Cardiac fibroblast (primary cell): ENCODE measurements at places on chromosomes 5 and 9.

GRCh38 chr5:172773481-172774469 is 2.8 kb upstream of the DUSP1 start:
- peak; percentile 58 for DNase-seq

DNA sequence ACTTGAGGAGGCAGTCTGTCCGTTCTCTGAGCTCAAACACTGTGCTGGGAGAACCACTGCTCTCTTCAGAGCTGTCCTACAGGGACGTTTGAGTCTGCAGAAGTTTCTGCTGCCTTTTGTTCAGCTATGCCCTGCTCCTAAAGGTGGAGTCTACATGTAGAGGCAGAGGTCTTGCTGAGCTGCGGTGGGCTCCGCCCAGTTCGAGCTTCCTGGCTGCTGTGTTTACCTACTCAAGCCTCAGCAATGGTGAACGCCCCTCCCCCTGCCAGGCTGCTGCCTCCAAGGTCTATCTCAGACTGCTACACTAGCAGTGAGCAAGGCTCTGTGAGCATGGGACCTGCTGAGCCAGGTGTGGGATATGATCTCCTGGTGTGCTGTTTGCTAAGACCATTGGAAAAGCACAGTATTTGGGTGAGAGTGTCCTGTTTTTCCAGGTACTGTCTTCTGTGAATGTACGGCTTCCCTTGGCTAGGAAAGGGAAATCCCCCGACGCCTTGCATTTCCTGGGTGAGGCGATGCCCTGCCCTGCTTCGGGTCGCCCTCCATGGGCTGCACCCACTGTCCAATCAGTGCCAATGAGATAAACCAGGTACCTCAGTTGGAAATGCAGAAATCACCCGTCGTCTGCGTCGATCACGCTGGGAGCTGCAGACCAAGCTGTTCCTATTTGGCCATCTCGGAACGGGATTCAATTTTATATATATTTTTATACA is 58.5 kb downstream of the CNTRL start:
- no peak for DNase-seq

DNA sequence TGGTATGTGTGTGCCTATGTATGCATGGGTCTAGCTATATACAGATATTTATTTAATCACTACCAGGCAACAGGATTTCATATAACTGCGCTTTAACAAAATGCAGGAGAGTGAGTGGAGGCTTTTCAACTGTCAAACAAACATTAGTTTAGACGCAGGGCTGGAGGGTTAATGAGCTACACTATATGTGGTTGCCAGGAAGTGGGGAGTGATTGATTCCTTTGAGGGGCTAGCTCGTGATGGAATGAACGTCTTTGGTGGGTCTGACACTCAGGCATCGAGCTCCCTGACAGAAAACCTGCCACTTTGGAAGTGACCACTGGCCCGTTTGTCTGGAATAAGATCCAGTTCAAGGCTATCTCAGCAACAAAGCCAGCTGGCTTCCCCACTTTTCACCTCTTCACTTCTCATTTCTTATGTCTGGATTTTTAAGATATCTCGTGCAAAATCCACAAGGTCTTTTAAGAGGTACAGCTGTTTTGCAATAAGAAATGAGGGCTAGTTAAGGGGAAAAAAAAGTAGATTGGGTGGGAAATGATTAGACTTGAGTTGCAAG is 78.0 kb downstream of the CFAP77 start:
- DNase-seq: no peak

- DNase-seq: no peak
These were observed 25.6 kb downstream of the NRG2 start for GRCh38 chr5:140017397-140018095.

- DNase-seq: no peak
These were observed 3.6 kb downstream of the SLC12A7 start for GRCh38 chr5:1108023-1108864.

GRCh38 chr5:16826379-16827125 is 109.5 kb downstream of the MYO10 start:
- DNase-seq: no peak

DNA sequence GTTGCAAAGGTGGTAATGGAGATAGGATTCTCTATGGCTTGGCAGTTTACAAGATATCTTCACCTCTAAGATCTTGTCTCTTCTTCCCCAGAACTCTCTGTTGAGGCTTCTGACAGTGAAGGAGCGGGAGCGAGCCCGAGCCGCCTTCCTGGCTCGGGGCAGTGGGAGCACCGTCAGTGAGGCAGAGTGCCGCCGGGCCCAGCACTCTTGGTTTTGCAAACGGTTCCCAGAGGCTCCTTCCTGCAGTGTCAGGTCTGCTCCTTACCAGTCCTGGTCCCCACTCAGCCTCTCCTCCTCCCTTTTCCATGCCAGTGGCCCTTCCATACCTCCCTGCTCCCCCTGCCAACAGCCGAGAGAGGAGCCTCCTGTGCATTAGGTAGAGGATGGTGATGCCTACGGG is 12.6 kb upstream of the DNAJB5 start:
- no peak for DNase-seq

GRCh38 chr5:142474431-142475094 is 149.7 kb upstream of the SPRY4 start:
- no peak for DNase-seq

DNA sequence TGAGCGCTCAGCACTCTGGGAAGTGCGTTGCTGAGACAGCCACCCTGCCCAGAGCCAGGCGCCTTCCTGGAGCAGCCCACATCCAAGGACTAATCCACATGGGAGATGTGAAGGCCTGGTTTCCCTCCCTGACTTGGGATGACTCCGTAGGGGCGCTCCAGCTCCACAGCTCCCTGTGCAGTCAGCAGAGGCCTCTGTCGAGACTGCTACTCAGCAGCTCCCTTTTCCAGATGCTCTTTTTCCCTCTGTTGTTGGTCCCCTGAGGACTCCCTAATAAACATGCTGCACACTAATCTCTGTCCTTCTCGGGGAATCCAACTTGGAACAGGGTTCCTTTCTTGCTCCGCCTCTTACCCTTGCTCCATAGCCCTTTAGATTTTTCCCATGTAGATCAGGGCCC is 237.3 kb downstream of the ZSWIM6 start:
- DNase-seq: peak; percentile 26

DNA sequence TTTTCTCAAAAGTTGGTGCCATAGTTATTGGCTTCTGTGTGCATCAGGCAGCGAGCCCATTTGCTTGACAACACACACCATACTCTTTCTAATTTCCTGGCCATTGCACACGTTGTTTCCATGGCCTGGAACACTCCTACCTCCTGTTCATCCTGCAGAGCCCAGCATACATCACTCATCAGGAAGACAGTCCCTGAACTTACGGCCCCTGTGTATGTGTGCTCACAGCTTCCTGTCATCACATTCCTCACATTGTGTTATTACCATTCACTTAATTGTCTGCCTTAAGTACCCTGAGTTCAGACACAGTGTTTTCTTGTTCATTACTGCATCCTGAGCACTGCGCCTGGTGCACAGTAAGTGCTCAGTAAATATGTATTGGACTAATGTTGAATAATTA is 355.9 kb downstream of the PRELID2 start:
- DNase-seq: peak; percentile 67

DNA sequence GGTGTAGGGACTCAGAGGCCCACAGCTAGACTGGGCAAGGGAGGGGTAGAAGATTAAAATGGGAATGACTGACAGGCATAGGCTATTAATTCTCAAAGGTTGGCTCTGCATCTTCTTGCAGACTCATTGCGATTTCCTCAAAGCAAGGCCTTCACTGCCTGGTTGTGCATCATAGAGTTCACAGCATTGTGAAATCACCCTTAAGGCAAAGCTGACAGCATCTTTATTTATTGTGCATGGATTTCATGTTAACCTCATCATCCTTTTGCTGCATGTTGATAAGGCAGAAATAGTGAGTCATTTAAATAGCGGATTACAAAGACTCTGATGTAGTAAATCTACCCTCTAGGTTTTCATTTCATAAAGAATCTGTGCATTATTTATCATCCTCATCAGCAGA is 13.6 kb upstream of the PALM2AKAP2 start:
- DNase-seq: peak; percentile 58

DNA sequence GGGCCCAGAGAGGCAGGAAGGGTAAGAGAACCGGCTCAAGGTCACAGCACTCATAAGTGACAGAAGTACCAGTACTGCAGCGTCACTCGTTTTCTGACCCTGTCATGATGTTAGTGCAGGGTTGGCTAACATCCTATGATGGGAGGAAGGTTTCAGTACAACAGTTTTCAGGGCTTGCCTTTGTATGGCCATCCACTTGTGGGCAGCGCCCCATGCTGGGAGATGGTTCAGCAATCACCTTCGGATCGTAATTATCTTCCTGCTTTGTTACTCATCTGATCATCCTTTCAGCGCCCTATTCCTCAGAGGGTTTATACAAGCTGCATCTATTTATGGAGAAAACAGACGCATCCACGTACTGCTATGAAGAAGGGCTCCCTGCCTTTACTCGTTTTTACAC is 2.4 kb downstream of the MAP1B start:
- peak; percentile 39 for DNase-seq

- DNase-seq: no peak
These were observed 5.8 kb downstream of the EXOC3 start for GRCh38 chr5:448766-449090.

- DNase-seq: no peak
These were observed 63.0 kb downstream of the WWC1 start for GRCh38 chr5:168354397-168354796.

DNA sequence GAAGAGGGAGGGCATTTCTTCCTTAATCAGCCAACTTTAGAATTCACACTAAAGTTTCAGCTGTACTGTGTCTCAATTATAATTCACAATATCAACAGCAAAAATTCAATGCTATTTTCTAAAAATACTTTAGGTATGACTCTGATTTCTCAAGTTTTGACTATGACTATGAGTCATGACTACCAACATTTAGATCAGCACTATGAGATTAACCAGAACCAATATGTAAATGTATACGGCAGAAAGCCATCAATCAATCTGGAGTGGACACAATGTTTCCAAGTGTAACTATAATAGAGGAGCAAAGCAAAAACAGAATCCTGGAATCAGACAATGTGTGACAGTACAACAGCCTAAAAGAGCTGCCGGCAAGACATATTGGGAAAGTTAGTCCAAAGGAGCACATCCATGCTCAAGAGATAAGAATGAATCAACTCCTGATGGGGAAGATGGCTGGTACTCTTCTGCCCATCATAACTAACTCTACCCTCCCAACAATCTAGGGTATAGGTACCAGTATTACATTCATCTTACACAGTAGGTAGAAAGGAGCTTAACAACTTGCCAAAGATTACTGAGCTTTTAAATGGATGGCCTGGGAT is 294.4 kb downstream of the SEMA5A start:
- peak; percentile 50 for DNase-seq

- DNase-seq: no peak
These were observed 131.8 kb downstream of the LURAP1L start for GRCh38 chr9:12906646-12907045.

- no peak for DNase-seq
These were observed 31.9 kb downstream of the SH3TC2 start for GRCh38 chr5:149030838-149031397.

- peak; percentile 54 for DNase-seq
These were observed 500.4 kb upstream of the PAPPA start for GRCh38 chr9:115653171-115653606.

- peak; percentile 93 for DNase-seq
These were observed 141.4 kb downstream of the NPR3 start for GRCh38 chr5:32852535-32852934.

GRCh38 chr5:10631316-10631996 is 67.6 kb downstream of the ANKRD33B start:
- DNase-seq: no peak

DNA sequence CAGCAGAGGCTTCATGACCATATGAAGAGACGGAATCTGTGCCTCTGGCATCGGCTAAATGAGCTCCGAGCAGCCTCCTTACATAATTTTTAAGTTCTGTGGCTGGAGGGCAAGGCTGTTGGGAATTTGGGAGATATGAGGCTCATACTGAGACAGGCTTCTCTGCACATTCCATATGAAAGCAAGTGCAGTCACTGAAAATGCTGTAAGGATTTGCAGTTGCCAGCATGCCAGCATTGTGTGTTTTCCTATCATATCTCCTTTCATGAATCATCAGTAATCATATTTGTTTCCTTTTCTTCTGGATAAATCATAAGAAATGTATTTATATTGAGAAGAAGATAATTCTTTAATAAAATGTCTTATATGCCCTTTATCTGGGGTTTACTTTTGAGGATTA is 775.4 kb downstream of the SEMA5A start:
- peak; percentile 29 for DNase-seq

- DNase-seq: peak; percentile 62
These were observed 93.3 kb downstream of the TLE1 start for GRCh38 chr9:81595887-81596543.

DNA sequence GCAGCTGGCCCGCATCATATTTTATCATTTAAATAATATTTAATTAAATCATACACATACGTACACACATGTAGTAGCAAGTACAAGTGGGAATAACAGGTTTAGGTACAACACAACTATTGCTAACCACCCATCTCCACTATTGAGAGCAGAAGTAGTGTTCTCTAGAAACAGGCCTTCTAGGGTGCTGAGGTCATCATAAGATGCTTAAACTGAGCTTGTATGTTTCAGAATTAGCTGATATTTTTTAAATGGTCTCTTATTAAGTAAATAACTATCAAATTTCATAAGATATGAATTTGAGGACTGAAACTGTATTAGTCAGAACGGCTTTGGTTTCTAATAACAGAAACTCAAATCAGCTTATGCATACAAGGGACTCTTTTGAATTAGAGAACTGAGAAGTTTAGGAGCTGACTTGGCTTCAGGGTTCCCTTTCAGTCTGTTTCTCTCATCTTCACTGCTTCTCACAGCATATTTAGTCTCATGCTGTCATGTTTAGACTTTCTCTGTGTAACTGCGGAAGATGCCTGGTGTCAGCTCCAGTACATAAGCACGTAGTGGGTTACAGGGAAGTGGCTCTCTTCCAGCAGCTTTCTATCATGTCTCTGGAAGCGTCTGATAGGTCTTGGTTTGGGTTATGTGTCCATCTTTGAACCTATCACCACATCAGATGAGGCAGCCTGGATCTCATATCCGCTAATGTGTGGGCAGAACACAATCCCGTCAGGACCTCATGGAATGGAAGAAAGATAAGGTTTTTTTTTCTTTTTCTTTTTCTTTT is 25.0 kb upstream of the OCLN start:
- no peak for DNase-seq

- DNase-seq: peak; percentile 43
These were observed 129.5 kb downstream of the TTLL11 start for GRCh38 chr9:121963528-121963995.

DNA sequence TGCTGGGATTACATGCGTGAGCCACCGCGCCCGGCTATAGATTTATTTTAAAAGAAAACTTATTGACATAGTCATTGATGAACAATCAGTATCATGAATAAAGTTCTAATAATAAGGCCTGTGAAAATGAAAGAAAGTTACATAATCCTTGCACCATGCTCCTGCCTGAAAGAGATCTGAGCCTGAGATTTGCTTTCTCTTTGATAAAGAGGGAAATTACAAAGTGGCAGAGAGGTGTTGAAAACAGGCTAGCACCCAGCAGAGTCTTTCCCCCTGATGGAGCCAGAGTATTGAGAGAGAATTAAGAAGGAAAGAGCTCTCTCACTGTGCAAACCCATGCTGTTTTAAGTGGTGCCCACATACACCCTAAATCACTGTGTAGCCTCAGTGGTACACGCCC is 37.2 kb downstream of the SLC6A7 start:
- DNase-seq: no peak
